ENCODE measurements at places on chromosomes 2 and 18.

DNA sequence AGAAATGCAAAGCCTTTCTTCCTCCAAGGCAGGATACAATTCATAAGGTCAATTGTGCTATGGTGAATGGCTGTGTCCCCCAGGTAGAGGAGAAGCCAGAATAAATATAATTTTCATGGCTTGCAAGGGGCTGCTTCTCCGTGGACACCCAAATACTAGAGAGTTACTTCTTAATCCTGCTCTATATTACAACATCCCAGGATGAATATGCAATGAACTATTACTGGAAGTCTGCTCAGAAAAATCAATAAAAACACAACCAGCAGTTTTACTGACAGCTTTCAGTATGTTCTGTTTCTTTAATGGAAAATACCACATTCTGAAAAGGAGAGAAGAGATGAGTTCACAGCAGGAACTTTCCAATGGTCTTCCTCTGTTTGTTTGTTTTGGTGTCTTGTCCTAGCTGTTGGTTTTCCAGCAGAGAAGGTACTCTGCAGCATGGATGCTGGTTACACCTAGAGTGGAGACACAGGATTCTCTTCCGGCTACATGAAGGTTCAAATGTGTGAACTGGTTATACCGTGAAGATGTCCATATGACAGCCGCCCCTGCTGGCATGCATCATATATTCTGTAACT lies 213.0 kb downstream of the PID1 start:
- no peak for DNase-seq

DNA sequence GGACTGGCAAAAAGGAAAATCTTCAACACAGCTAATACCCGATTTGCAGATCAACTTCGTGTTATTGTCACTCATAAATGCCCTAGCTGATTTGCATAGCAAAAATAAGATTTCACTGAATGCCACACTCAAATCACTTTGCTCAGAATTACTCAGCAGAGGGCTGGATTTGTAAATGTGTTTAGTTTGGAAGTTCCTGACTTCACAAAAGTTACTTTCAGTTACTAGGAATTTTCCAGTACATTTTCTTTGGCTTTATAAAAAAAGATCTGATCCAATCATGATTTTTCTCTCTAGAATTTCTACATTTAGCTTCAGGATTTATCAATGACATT lies 433.3 kb upstream of the ID2 start:
- no peak for DNase-seq

DNA sequence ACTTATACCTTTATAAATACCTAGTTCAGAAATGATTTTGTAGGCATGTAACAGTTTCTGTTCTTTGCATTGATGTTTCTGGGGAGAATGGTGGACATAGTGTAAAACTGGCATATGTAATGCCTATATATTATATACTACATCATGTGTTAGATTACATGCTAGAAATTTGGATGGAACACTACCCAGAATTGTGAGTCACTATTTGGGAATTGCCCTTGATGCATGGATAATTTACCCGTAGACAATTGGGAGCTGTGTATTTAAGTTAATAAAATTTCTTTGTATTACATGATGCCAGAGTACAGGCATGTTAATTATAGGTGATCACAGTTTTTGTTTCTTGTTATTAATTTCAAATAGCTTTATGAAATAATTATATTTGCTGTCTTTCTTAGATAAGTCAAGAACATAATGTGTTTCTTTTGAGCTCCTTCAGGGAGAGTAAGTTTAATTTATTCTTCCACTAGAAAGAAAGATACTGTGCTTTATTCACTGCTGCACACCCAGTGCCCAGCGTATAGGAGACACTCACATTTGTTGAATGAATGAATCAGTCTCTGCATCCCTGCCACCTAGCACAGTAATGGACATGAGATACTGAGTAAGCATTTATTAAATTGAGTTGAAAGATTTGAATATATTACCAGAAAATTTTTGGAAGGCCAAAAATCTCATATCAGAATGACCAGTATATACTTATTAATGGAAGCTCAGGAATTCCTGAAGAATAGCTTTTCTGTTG lies 16.9 kb downstream of the ACSL3 start:
- no peak for DNase-seq

DNA sequence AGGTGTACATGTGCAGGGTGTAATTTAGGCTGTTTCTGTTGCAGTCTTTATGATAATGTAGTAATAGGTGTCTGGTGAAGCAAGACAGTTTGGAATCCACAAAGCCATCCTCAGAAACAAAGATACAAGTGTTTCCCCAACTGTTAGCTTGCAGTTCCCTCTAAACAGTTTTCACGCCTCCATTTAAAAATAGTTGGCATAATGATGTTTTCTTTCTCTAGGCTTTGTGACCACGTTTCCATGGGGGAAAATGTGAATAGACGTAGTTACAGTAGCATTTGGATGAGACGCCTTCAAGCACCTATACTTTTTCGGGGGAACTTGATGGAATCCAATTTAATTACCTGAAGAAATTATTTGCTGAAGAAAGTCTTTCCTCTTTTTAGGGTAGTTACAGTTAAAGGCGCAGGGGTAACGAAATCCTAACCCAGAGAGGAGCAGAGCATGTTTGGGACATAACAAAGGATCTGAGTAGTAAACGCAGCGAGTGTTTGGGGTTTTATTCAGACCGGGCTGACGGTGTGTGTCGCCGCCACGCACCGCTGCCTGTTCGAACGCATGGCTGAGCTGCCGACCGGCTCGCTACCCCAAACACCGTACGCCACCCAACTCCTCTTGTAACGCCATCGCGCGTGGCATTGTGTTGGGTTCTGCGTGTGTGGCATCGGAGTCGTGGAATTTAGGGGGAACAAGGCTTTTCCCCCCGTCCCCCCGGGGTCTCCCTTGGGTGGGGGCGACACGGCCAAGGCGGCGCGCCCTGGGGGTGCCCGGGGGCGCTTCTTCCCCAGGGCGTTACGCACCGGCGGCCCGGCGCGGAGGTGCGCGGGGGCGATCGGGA lies 681 bp upstream of the NRP2 start:
- peak; percentile 42 for DNase-seq

GRCh38 chr2:239674101-239674980 lies 273.5 kb upstream of the HDAC4 start:
- peak; percentile 20 for DNase-seq

- DNase-seq = no peak
These were observed 13.5 kb downstream of the ZFP36L2 start for GRCh38 chr2:43212931-43213330.

GRCh38 chr2:155665704-155666103 lies 666.8 kb downstream of the NR4A2 start:
- no peak for DNase-seq

GRCh38 chr2:169009865-169010579 lies 21.1 kb downstream of the ABCB11 start:
- no peak for DNase-seq

DNA sequence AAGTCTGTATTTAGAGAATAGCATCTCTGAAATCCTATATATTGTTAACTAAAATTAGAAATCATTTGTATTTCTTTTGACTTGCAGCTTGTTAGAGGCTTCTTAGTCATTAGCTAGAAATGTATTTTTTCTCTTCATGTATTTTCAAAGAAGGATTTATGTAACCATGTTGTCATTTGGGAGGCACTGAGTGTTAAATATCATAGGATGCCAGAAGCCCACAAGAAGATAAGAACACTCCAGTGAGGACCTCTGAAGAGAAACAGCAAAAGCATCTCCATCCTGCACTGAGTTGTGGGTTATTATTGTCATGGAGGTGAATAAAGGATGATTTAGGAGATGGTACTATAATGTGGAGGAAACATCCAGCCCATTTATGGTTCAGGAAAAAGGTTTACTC lies 93.5 kb downstream of the UBE2E3 start:
- no peak for DNase-seq

DNA sequence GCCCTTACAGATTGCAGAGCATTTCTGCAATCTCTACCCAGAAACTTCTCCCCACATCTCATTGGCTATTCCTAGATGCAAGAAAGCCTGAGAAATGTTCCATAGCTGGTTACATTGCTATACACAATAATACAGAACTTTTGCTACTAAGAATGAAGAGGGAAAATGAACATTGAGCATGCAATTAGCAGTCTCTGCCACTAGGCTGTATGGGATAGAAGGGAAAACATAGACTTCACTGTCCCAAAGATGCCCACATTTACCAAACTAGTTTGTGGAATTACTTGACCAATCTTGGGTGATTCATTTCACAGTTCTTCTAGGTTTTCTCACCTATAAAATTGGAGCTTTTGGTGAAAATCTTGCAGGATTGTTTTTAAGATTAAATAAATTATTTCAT lies 265.7 kb upstream of the NT5C1B start:
- DNase-seq = no peak

DNA sequence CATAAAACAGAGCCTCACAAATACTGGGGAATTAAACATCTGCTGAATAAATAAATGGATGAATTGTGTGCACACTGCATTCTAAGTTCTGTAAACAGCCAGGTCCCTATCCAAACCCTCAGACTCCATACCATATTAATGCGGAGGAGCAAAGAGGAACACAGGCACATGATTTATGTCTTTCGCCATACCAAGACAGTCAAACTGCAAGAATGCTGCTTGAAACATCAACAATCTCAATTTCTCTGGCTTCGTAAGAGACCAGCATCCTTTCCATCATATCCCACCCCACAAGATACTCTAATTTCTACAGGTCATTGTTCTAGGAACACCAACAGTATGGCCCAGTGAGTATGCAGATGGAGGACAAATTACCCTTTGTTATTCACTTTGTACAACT lies 15.0 kb downstream of the KANSL3 start:
- DNase-seq = no peak

DNA sequence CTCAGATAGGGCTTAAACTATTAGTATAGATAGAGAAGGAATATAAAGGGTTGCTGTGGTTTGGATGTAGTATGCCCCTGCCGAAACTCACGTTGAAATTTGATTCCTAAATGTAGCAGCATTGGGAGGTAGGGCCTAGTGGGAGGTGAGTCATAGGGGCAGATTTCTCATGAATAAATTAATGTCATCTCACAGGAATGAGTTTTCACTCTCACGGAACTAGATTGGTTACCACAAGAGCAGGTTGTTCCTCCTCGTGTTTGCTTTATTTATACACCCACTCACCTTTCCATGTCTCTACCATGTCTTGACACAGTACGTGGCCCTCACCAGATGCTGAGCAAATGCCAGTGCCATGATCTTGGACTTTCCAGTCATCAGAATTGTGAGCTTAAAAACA lies 218.2 kb downstream of the RBM43 start:
- DNase-seq = no peak

GRCh38 chr18:76528477-76529432 lies 33.7 kb upstream of the ZNF516 start:
- no peak for DNase-seq

DNA sequence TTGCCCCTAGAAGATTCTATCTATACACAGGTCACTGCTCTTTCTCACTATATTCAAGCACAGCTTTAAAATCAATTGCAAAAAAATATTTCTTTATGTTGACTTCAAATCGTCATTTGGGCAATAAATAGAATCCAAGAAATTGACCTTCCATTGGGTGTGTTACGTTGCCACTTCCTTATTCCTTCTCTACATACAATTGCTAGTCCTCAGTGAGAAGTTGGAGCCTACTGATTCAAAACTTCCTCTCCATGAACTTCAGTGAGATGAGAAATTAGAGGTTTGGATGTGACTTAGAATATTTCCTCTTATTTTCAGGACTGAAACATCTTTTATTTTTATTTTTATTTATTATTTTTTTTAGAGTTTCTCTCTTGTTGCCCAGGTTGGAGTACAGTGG lies 40.3 kb downstream of the PMAIP1 start:
- no peak for DNase-seq

DNA sequence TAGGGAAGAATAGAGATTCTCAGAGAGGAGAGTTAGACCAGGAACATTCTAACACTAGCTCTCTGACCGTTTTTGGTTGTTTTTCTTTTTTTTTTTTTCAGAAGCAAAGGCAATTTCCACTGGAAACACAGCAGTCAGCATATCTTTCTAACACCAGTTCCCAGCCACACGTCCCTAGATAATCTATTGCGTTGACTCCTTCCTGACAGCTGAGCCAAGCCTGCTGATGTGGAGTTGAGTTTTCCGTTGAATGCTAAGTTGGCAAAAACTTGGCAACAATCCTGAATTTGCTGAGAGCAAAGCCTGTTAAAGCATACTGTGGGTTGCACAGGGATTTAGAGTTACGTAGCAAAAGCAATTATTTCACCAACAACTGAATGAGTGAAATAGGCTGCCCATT lies 19.3 kb downstream of the GAD1 start:
- no peak for DNase-seq

- no peak for DNase-seq
These were observed 130.7 kb downstream of the TPO start for GRCh38 chr2:1543776-1544477.

DNA sequence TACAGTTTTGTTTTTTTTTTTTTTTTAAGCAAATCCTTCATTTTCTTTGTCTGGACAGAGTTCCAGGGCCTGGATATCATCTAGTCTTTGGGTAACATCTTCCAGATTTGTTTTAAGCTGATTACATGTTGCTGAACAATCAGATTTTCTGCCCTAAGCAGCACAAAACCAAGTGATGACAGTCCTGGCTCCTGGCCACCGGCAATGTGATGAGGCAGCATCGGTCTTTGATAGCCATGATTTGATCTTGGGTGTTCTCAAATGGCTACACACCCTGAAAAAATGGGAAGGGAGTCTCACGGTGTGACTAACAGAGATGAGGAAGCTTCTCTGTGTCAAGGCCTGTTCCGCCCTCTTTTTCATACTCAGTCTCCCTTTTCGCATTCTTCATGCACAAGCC lies 708.6 kb upstream of the ZEB2 start:
- no peak for DNase-seq

DNA sequence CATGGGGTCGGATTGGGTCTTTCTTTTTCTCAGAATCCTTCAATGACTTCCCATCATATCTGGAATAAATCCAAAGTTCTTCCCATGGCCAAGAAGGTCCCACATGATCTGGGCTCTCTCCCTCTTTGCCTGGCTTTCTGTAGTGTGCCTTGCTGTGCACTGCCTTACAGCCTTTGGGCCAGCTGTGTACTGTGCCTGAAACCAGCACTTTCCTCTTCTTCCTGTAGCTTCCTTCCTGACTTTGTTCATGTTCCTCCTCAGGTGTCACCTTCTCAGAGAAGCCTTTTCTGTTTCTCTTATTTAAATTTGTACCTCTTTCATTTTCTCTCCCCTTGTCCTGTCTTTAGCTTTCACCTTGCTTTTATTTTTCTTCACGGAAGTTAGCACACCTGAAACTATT lies 4.3 kb upstream of the CDCA7 start:
- DNase-seq = no peak

DNA sequence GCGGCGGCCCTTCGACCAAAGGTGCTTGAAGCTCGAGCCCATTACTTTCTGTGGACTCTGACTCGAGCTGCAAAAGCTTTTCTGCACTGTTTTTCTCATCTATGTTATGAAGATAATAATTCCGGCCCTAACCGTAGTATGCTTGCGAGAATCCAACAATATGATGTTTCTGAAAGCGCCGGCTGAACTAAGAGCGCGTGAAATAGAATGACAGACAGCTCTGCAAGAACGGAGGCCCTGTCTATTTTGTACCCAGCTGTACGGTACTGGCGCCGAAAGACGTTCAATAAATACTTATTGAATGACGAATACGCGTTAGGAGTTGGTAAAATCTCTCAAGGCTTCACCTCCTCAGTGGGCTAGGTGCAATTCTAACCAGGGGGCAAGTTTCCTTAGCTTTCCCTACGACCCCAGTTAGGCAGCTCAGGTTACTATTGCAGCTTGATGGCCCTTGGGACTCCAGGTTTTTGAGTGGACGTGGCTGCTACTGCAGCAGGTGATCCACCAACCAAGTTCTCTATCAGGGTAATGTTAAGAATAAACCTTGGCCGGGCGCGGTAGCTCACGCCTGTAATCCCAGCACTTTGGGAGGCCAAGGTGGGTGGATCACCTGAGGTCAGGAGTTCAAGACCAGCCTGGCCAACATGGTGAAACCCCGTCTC lies 570 bp downstream of the SCRN3 start:
- peak; percentile 31 for DNase-seq
